ENCODE measurements at places on chromosomes 12 and 14.

DNA sequence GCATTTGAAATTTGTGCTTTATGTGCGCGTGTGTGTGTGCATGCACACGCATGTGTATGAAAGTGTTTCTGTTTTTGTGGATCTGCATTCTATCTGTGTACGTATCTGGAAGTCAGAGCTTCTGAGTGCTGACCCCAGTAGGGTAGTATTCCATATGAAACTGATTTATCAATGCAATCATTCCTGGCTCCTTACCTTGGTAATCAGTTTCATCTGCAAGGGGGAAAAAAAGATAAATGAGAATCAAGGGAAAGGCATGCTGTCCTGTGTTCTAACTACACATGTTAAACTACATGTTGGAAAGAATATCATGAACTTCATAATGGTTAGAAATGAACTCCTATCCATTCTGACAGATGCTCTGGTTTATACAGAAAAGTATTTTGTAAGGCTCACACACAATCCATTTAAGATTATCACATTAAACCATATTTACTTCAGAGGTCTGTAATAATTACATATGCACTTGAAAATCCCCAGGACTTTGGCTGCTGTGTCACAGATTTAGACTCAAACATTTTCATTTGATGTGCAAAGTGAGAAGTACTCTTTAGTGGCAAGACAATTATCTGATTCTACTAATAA is 276.1 kb upstream of the LMO3 start:
- DNase-seq, result peak; percentile 14

DNA sequence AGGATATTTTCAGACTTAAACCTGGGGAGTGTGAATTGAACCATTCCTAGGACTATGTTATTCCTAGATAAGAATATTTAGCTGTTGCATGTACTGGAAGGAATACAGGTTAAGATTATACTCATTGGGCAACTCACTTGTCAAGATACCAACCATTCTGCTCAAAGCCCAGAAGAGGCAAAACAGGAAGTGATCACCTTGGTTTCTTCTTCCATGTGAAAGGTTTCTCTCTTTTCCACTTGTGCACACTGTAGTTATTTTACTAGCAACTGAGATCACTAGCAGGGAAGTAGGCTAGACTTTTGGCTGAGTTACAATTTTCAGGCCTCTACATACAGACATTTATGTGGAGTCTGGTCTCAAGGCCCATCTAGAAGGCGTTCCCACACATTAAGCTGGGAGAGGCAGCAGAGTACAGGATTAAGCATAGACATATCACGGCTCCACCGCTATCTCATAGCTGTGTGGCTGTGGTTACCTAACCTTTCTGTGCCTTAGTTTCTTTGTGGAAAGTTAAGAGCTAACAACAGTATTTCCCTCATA is 83.9 kb upstream of the FERMT2 start:
- no peak for DNase-seq

- no peak for DNase-seq
Measured at GRCh38 chr12:131455218-131455506, 255.7 kb upstream of the SFSWAP start.

DNA sequence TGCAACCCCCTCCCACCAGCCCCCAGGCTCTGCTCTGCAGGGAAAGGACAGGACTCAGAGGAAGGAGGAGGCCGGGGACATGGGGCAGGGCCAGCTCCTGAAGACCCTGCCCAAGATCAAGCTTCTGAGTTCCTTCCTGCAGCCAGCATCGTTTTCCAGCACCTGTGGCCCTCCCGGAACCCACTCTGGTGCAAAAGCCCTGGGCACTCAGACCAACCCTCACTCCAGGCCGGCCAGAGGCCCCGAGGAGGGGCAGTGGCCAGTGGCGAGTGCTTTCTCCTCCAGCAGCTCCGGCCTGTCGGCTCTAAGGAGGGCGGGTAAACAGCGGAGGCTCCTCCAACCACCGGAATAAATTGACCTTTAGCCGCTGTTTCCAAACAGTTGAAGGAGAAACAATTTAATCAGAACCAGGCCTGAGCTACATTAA is 10.8 kb downstream of the TMEM179 start:
- no peak for DNase-seq

DNA sequence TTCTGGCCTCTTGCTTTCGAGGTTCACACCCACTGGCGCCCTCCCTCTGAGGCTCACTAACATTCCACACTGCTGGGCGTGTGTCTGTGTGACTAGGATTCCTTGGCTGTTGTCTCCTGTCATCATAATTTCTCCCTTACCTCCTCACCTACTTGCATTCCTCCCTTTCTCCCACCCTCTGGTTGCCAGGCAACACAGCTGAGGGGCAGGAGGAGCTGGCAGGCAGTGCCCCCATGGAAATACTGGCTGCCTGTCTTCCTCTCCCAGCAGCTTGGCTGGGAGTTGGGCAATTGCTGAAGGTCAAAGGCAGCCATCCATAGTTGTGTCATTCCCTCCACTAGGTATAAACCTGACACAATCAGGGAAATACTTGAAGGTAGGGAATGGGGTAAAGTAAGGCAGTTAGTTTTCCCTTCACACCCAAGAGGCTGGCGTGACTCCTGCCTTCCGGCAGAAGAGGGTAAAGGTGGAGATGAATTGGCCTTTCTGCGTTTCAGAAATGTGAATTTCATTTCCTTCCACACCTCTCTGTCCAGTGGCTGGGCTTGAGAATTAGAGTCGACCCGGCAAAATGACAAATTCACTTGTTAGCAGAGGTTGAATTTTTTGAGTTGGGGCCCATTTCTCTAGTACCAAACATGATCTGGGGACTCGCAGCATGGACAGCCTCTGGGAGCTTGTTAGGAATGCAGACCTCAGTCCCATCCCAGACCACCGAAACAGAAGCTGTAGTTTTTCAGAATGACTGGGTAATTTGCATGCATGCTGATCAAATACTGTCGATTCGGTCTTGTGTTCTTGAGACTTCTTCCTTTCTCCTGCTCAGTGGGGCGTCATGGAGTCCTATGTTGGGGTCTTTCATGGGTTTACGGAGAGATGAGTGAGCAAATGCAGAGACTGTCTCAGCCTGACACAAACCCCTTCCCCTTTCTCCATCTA is 24.3 kb upstream of the EMP1 start:
- DNase-seq, result no peak

- peak; percentile 3 for DNase-seq
Measured at GRCh38 chr12:99600388-99600787, 47.2 kb upstream of the GARIN6 start.

DNA sequence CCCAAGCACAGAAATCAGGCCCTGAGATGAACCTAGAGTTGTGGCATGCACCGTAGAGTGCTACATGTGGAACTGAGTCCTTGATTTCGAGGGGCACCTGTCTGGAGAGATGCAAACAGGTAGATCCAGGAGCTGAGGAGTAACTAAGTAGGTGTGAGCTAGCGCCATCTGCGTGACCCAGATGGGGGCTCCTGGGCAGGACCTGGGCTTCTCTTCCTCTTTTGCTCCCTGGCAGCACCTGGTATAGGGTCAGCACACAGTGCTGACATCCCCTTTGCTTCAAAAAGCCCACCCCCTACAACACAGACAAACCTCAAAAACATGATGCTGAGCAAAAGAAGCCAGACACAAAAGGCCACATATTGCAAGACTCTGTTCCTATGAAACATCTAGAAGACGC is 65.8 kb downstream of the PITPNM2 start:
- DNase-seq, result no peak

DNA sequence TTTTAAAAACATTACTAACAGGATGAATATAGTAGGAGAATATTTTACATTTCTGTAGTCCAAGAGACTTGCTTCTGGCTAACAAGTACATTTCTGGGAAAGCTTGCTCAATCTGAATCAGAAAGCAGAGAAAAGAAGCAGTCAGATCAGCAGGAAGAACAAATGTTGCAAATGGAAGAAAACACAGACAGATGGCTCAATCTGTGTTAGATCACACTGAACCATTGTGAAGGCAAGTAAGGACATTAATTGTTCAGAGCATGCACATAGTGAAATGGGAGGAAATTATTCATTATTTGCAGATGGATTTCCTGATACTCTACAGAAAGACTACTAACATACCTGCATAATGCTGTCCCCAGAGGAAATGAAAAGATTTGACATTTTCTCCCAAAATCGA is 65.2 kb upstream of the CNOT2 start:
- no peak for DNase-seq

DNA sequence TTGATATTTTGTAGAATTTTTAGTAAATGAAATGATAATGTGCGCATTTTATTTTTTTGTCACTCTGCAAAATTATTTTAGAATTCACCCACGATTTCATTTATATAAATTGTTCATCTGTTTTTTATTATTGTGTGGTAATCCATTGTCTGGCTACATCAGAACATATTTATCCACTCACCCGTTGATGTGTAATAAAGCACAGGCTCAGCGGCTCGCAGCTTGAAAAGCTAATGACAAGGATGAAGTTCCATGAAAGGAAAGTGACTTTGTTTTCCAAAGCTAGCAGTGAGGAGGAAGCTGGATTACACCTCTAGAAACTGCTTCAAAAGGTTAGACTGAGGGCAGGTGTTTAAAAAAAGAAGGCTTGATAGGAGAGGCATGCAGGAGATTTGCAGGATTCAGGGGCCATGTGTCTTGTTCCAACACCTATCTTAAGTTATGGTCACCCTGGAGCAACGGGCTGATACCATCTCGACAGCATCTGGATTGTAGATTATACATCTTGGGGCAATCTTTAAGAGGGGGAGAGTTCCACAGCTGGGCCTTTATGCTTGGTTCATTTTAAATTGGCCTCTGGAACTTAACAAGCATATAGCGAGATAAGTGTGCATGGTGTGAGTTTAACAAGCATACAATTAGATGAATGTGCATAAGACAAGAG is 194.1 kb downstream of the TMTC3 start:
- no peak for DNase-seq

Measured in NCI-H146 (cell line).